ENCODE measurements at places on chromosomes 7 and 10.

DNA sequence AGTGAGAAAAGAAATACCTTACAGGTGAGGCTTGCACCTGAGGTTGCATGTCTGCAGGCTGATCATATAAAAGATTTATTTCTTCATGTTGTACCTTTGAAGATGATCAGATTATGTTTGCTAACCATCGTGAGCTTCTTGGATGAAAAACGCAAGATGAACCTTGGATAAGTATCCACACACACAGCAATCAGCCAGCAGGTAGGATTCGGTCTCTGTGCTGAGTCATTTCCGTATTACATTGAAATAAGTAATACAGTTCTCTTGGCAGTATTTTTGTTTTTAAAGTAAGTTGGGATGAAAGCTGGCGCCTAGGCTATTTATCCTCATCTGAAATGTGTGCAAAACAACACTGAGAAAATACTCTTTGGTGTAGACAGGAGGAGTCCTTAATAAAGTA is 109.0 kb upstream of the PRKCQ start:
- no peak for DNase-seq

DNA sequence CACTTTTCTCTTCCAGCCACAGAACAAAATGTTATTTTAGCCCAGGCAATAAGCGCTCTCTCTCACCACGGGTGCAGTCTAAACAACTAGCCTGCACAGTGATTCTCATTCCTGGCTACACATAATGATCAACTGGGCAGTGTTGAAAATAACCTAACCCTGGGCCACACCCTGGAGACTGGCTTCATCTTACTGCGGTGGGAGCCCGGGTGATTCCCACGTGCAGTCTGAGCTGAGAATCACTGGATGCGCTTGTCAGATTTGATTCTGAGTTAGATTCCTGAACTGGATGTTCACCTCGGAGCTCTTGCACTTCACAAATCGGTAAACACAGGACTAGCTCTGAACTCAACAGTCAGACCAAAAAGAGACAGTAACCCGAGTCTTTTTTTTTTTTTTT is 14.9 kb downstream of the ZC3HAV1 start:
- no peak for DNase-seq

GRCh38 chr7:101104193-101104713 is 19.0 kb downstream of the TRIM56 start:
- no peak for DNase-seq

GRCh38 chr10:110040767-110041478 is 33.1 kb downstream of the ADD3 start:
- DNase-seq = no peak

- no peak for DNase-seq
These were observed 270.5 kb upstream of the PODXL start for GRCh38 chr7:131826960-131827359.

DNA sequence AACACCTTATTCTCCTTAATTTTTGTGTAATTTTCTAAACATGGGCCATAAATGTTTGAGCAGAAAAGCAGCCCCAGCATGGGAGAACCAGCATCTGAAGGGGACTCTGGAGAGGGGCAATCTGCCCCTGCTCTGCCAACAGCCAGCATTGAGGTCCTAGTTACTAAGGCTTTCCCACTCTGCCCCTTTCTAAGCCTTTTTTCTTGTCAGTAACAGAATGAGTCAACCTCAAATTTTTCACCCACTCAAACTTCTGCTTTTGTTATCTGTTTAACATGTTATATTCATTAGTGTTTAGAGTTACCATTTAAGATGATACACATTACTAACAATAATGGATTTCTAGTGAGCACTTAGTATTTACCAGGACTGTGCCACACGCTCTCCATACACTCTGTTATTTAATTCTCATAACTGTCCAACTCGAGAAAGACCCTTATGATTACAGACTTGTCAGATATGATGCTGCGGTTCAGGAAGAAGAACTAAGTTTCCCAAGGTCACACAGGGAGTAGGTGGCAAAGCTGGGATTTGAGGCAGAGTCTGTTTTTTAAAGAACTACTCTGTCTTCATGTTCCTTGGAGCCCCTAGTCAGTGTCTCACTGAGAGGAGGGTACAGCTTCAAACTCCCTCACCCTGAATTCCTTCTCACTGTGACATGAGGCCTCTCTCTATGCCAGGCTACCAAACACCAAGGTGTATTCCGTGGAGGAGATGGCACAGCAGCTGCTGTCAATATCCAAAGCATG is 19.9 kb upstream of the GPAM start:
- DNase-seq = no peak

GRCh38 chr7:155763122-155763521 is 49.1 kb downstream of the SHH start:
- no peak for DNase-seq

DNA sequence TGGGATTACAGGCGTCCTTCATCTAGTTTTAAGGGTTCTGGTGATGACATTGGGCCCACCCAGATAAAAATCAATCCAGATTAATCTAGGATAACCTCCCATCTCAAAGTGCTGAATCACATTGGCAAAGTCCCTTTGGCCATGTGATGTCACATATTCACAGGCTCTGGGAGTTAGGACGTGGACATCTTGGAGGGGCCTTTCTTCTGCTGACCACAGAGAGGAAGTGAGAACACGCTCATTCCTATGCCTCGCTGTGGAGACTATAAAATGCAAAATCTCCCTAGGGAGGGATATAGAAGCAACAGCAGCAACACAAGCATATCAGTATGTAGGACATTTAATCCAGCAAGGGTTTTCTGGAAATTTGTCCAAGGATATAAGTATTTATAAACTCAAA is 266.0 kb upstream of the PITRM1 start:
- no peak for DNase-seq

GRCh38 chr7:143504937-143505297 is 27.2 kb downstream of the TAS2R41 start:
- DNase-seq = no peak

DNA sequence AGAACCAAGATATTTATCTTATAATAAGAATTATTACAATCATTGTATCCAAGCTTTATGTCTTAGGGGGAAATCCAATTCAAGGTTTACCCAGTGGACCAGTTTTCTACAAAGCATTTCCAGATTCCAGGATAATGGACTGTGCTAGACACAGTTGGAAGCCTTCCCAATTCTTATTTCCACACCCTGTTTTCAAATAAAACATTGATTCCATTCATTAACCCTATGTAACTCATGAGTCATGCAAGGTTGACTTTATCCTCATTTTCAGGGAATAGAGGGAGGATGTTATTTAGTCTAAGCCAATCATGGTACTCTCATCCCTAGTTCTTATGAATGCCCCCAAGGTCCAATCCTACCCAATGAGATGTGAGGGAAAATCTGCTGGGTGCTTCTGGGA is 145.7 kb downstream of the RNLS start:
- DNase-seq = no peak

DNA sequence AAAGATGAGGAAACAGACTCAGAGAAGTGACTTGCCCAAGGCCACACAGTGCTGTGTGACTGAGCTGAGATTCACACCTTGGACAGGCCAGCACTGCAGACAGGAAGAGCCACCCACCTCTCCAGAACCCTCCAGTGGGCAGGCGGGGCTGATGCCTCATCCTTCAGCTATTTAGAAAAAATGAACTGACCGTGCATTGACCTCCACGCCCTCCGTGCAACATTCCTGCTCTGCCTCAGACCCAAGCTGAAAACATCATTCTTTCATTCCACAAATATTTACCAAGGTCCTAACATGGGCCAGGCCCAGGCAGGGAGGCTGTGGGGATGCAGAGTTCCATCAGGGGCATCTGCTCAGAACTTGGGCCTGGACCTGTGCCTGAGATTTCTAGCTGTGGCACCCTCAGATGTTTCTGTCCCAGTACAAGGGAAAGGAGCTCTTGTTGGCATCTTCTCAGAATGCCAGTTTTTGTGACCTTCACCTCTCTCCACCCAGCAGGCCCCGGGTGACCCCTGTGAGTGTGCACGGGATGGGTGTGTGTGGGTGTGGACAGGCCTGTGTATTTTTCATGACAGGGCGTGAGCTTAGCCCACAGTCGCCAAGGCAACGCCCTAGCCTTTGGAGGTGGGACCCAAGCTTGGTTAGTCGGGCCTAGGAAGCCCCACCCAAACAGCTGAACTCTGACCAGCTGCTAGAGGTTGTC is 6.5 kb downstream of the VSIR start:
- no peak for DNase-seq

DNA sequence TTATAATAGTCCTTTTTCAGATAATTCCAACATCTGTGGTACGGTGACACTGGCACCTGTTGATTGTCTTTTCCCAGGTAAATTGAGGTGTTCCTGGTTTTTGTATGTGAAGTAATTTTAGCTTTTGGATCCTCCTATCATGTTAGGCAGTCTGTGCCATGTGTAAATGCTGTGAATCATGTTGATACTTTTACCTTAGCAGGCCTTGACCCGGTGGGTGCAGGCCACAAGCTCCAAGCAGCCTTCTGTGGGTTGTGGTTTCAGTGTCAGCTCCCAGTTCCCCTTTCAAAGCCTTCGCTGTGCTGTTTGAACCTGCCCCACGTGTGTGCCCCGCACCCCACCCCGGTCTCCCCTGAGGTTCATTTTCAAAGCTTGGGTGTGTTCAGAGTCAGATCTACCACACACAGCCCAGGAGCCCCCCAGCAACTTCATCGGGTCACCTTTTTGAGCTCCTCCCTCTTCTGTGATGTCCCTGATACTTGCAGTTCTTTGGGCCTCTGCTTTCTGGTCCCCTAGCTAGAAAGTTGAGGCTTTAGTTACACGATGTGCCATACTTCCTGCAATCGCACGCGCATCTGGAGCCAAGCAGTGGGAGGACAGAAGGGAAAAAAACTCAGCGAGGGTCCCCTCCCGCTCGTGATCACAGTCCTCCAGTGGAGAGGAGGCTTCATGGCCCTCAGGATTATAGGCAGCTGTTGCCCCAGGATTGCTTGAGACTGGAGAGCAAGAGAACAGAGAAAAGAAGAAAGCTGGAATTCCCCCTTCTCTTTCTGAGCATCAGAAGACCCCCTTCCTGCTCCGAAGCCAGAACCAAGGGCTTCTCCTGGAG is 8.7 kb upstream of the BHLHA15 start:
- no peak for DNase-seq

DNA sequence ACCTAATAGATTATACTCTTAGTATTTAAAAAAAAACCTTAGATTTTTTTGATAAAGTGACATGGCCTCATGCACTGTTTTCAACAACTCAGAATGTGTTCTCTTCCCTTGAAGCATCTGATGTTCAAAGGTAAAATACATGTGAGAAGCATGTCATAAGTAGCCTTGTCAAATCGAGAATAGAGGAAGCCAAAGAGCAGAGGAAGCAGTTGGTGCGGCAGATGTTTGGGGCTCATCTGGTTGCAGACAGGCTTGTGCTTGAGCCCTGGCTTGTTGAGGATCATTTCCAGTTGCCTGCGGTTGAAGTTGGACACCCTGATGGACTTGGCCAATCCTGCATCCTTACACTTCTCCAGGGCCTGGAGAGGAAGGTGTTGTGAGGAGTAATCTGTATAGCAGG is 59.2 kb downstream of the AKR1E2 start:
- DNase-seq = no peak

DNA sequence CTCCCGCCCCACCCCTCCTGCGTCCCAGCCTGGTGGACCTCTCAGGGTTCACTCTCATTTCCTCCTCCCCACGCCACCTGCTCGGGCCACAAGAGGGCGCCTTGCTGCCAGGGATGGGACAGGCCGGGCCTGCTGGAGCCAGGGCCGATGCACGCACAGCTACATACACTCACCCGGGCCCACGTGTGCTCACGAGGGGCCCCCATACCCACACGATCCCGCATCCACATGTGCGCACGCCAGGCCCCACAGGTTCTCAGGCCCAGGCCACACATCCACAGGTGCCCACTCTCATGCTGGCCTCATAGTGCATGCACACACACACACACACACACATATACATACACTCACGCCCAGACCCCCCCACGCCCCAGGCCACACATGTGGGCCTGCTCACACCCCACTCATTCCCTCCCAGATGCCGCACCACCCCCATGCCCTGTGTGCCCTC is 68.6 kb downstream of the LHPP start:
- DNase-seq = no peak

DNA sequence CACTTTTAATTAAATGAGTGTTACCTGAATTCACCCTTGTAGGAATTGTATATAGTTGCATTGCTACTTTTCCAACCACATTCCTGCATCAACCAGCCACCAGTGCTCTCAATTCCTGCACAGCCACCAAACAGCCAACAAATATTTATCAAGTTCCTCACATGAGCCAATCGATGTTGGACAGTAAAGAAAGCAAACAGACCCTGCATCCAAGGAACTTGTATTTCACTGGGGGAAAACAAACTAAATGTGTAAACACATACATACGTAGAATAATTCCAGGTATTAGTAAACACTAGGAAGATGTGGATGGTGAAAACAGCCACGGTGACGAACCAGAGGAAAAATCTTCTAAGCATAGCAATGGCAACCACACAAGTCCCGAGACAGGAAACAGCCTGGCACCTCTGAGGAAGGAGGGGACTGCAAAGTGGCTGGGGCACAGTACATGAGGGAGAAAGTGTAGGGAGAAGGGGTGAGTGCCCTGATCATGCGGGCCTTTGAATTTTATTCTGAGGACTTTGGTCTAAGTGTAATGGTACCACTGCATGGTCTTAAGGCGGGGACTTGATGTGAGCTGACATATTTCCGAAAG is 111.2 kb downstream of the XRCC2 start:
- no peak for DNase-seq

- no peak for DNase-seq
These were observed 90.3 kb upstream of the FAM133B start for GRCh38 chr7:92680442-92680841.

GRCh38 chr7:98970016-98970615 is 91.8 kb downstream of the TRRAP start:
- no peak for DNase-seq

- DNase-seq = no peak
These were observed 71.6 kb downstream of the SH2D4B start for GRCh38 chr10:80609331-80609730.

DNA sequence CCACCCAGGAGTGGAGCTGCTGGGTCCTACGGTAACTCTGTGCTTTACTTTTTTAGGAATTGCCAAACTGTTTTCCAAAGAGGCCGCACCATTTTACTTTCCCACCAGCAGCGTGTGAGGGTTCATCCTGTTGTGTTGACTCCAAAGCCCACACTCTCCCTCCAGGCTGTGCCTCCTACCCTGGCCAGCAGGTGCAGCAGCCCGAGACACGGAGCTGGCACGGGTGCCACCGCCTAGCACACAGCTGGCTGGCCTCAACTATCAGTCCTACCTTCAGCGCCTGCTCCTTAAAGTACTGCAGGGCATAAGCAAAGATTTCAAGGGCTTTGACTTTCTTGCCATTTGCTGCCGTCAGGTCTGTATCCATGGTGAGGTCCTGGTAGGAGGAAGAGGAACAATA is 44.0 kb downstream of the HSPA12A start:
- no peak for DNase-seq

- no peak for DNase-seq
These were observed 238.2 kb upstream of the FAM3C start for GRCh38 chr7:121634356-121634755.

DNA sequence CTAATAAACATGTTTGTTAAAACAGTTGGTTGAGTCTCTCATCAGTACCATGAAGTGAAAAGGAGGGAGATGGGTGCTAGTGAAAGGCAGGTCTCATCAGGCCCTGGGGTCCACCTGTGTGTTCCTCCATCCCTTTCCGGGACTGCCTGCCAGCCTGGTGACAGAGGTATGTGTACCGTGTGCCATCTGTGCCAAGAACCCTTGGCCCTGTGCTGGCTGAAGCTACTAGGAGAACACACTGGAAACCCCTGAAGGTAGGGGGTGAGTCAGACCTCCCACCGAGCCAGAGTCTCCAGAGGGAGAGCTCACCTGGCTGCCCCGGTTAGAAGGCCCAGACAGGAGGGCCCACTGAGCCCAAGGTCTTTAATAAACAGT is 2.3 kb downstream of the DDIT4 start:
- DNase-seq = no peak

GRCh38 chr7:40220421-40220911 is 85.7 kb downstream of the SUGCT start:
- no peak for DNase-seq

GRCh38 chr10:37535459-37536246 is 321.8 kb downstream of the ZNF248 start:
- no peak for DNase-seq
